OCI-LY7 (cell line): ENCODE measurements at places on chromosomes 5 and 9.

GRCh38 chr5:34524123-34524522 lies 132.0 kb upstream of the RAI14 start:
- no peak for DNase-seq

DNA sequence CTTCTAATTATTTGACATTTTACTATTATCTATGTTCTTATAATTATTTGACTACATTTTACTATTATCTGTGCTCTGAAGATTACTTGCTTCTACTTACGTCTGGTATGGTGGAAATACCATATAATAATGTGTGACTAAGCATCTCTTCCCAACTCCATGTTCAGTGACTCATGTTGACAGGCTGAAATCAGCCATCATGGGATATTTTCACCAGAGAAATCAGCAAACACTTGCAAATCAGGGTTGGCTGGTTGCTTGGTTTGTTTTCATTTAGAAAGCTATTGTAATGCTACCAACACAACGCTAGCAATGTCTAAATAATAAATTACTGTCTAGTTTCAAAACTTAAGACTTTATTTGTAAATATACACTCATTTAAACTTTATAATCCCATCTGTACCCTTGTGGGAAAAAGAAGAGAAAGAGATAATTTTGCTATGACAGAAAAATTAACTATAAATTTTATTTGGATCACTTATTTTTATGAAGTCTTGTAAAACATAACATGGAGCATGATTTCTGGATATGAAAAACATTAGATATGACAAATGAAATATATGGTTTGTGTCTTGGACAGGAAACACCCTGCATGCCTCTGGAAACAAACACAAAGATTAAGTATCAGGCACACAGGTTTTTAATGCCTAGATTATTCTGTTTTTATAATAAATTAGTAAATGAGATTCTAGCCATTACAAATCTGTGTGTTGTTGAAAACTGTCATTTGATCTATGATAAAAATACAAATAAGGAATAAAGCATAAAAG lies 337.6 kb downstream of the BNC2 start:
- no peak for DNase-seq

DNA sequence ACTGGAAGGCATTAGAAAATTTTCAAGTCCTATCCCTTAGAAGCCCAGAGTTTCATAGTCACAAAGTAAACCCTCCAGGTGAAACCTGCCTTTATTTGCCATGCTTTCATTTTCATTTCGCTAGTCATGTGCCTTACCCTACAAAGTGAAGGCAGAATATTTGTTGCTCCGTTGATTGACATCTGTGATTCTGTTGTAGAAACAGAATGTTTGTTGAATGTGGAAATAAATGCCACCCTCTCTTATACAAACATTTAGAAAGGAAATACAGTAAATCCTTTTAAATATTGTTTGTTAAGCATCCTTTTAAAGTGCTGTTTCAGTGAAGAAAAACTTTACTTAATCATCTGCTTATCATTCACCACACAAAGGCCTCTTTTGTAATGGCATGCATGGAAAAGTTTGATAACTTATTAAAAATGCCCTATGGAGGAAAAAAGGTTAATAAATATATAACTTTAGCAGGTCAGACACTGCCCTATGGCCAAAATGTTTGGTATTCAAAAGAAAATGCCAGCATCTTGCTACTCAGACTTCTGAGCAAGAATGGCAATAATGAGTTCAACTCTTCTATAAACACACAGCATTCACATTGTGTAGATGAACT lies 34.3 kb upstream of the CAST start:
- DNase-seq = no peak

- DNase-seq = no peak
Observed at GRCh38 chr5:137492331-137492730, 6.8 kb downstream of the SPOCK1 start.

GRCh38 chr9:93422977-93423616 lies 28.4 kb upstream of the FAM120A start:
- DNase-seq = no peak

DNA sequence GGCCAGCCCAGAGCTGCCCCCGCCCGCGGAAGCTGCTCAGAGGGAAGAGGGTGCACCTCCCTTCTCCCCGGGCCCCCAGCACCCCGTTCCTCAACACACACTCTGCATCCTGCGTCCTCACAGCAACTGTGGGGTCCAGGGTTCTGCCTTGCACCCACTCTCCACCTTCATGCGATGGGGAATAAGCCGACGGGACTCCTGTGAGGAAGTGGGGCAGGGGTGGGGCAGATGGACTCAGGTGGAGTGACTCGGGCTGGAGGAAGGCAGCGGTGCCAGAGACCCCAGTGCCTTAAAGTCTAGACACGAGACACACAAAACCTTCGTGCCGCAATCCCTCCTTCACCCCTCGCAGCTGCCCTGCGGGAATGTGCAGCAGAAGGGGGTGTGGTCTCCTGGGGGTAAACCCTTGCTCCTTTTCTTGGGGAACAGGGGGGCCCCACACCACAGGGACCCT lies 8.6 kb downstream of the BRD3 start:
- no peak for DNase-seq

- DNase-seq = no peak
Observed at GRCh38 chr9:34796924-34797323, 87.0 kb upstream of the CCL21 start.
